Stimulated activated CD8-positive, alpha-beta memory T cell treated with anti-CD3 and anti-CD28 coated beads, Interleukin-7, amount 100 ng/mL, for 1 hour (primary cell): ENCODE measurements at places on chromosomes 1 and 21.
A peak's percentile ranks its signal among the peaks of the same experiment; 100 is the strongest.

DNA sequence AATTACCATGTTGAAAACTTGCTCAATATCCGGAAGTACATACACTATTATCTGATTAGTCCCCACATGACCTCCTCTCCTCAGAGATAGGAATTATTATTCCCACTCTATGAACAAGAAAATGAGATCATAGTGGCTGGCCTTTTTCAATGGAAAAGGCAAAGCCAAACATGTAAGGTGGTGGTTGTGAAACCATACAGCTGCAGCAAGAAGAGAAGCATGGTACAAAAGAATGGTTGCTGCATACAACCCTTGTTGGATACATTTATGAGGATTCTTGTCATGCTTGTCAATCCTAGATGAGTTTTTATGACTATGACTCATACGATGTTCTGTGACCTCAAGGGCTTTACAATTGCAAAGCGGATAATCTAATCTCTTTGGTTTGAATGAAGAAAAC, 514.7 kb downstream of the PLPP3 start:
- no peak for DNase-seq

GRCh38 chr1:60960891-60961461, 121.4 kb upstream of the NFIA start:
- no peak for DNase-seq

- no peak for DNase-seq
Measured at GRCh38 chr1:81660286-81660685, 140.4 kb upstream of the ADGRL2 start.

DNA sequence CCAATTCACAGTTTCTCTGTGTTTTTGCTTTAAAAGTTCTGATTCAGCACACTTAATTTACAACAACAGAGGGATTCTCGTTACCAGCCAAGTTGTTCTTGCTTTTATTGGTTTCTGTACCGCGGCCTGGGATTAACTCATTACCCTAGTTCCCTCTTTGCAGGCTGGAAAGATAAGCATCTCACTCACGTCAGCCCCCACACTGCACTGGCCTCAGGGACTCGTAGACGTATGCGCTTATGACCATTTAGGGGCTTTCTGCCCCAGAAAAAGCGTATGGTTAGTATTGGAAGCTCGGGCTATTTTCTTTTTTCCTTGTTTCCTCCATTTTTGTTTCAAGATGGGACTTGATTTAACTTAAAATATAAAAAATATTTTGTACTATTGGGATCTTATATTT, 76.0 kb downstream of the POFUT2 start:
- DNase-seq = no peak

GRCh38 chr1:246404078-246404477, 103.0 kb downstream of the SMYD3 start:
- no peak for DNase-seq

DNA sequence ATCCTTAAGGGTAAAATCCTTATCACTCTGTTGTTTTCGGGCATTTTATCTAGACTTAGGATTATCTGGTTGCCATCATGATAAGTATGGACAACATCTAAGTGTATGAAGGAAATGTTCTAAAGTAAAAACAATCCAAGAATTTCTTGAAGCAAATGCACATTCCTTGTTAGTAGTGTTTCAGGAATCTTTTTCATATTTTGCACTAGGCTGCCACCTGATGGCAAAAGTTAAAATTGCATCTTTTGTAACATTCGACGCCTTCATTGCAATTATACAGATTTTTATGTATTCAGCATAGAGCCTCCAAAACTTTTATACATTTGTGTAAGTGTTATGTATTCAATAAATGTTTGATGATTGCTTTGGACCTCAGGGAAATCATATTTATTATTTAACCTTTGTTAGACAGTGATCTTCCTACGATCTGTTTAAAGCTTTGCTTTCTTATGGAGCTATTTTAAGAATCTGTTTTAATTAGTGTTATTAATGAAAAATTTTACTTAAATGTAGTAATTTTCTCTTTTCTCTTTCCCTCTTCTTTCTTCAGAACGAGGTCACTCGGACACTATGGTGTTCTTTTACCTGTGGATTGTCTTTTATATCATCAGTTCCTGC, 49.4 kb upstream of the KIAA1614 start:
- DNase-seq = no peak

DNA sequence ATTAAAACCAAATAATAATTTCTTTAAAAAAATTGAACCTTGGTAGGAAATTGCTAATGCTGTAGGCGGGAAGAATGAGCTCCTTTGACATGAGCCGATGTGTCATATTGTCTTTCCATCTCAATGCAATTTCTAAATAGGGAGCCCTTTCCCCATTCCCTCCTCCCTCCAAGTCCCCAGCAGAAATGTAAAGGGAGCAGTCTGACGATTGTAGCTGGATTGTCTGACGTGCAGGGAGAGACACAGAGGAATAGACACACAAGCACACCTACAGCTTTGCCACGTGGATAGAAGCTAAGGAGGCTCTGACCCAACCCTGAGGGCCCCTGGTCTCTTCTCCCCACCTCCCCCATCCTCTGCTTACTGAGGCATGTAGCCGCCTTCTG, 3.6 kb upstream of the SYT6 start:
- DNase-seq = no peak

GRCh38 chr1:202798260-202798659, 10.0 kb downstream of the KDM5B start:
- no peak for DNase-seq

DNA sequence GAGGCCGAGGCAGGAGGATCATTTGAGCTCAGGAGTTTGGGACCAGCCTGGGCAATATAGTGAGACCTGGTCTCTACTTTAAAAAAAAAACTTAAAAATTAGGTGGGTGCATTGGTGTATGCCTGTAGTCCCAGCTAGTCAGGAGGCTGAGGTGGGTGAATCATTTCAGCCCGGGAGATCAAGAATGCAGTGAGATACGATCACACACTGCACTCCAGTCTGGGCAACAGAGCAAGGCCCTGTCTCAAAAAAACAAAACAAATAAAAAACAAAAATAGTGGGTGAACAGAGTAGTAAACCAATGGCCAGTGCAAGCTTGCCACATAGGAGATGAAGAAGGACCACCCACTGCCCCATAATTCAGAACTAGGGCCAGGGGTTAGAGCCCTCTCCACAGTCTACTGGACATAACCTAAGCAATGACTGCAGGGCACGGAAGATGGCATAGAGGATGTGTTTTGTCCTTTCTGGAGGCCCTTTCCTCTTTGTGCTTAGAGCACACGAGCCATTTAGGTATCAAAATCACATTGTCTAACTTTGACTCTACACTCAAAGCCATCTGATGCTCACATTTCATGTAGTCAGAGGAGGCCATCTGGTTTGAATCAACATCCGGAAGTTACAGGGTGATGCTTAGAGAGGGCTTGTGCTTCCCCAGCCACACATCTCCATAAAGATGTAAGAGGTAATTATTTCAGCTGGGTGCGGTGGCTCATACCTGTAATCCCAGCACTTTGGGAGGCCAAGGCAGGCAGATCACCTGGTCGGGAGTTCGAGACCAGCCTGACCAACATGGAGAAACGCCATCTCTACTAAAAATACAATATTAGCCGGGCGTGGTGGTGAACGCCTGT, 12.6 kb downstream of the CD2 start:
- no peak for DNase-seq

DNA sequence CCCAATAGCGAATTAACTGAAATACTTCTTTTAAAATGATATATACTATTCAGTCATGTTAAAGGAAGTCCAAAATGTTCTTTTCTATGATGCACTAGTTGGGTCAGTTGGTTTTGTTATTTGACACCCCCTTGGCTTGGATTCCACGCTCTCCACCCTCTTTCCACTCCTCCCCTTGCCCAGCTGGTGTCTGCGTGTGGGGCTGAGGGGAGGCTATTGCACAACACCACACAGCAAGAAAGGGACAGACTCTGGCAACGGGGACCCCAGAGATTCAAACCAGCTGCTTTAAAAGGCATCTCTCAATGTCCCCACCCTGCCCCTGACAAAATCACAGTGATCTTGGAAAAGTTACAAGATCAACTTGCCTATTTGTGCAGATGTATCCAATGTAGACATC, 394.3 kb downstream of the TGFB2 start:
- no peak for DNase-seq

GRCh38 chr1:1550591-1551432, 10.4 kb upstream of the TMEM240 start:
- no peak for DNase-seq

DNA sequence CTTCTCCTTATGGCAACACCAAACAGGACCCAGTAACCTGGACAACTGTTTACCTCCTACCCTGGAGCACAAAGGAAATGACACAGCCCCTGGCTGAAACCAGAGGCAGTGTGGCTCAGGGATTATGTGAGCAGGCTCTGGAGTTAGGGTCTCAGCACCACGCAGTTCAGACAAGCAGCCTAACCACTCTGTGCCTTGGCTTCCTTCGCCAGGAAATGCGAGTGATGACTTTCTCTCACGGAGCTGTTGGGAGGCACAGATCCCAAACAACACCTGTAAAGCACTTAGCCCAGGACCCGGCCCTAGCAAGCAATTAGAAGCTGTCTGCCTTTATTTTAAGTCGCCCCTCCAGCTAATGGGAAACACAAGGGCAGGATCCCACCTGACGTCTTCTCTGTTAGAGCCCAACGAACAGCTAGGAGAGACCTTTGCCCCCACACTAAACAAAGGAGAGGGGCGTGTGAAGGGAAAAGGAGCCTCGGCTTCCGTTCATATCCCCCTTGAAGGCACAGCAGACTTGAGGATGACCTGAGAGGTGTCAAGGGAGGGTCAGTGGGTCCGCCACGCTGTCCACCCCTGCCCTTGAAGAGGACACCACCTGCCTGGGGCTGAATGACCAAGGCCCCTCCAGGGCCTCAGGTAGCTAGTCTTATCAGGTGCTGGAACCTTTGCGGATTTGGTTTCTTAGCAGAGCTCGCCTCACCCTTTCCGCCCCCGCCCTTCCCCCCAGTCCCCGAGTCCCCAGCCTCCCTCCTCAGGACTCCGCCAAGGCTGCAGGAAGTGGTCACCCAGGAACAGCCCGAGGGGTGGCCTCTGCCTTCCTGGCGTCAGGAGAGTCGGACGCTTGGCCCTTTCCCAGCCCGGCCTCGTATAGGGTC, 860 bp downstream of the TMEM63A start:
- DNase-seq = peak; percentile 20

GRCh38 chr21:35850029-35850428, 210.3 kb downstream of the SETD4 start:
- no peak for DNase-seq

DNA sequence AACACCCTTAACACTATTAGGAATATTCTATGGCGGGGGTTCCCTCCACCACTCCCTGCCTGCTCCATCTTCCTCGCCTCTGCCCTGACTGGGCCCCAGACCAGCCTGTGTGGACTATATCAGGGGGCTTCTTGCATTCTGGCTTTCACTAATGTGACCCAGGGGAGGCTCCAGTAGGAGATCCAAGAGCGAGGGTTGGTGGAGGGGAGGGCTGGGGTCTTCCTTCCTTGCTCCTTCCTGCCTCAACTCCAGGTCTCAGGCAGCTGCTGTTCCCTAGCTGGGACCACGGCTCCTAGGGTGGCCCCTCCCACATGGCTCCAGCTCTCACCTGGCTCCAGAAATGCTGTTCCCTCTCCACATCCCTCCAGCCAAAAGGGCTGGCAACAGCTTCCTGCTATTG, 257.4 kb downstream of the MATN1 start:
- no peak for DNase-seq

GRCh38 chr1:9350013-9350908, 57.6 kb downstream of the SPSB1 start:
- no peak for DNase-seq
